ENCODE measurements at places on chromosomes 13 and 19.

- no peak for DNase-seq
Measured at GRCh38 chr13:49454388-49455006, 10.4 kb downstream of the SETDB2 start.

DNA sequence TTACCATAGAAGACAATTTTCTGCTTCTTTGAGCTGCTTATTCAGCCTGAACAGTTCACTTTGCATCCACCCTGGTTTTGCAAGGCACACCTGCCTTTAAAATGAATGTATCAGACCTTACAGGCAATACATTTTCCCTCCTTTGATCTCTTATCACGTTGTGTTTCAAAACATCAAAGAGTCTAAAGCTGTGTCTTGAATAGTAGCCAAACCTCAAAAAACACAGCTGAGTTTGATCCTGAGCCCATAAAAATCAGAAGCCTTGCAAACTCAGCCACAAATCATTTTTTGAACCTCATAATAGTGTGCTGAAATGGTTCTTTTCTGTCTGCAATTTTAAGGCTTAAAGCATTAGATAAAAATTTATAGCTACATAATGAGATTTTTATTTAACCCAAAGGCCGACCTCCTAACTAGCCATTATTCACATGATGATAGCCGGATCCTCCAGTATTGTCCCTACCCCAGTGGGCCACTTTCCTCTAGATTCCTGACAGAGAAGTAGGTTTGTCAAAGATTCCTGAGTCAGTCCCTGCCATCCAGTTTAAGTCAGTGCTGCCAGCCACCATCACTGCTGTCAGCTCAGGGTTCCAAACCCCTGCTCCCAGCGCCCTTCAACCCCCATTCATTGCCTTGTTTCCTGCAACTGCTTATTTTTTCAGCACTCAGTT, 71.8 kb downstream of the CAB39L start:
- no peak for DNase-seq

DNA sequence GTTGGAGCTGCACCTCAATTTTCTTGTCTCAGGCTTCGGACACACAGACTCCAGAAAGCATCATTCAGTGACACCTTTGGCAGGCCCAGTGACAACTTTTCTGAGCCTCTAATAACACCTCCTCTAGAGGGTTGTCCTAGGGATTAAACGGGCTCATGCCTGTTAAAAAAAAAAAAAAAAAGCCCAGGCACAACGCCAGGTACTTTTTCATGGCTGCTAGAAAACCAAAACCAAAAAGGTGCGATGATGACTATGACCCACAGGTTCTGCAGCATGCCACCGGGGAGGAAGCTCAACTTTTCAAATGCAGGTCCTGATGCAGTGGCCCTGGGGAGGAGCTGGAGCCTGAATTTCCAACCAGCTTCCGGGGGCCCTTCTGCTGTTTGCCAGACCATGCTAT, 184.2 kb downstream of the ABCC4 start:
- no peak for DNase-seq

DNA sequence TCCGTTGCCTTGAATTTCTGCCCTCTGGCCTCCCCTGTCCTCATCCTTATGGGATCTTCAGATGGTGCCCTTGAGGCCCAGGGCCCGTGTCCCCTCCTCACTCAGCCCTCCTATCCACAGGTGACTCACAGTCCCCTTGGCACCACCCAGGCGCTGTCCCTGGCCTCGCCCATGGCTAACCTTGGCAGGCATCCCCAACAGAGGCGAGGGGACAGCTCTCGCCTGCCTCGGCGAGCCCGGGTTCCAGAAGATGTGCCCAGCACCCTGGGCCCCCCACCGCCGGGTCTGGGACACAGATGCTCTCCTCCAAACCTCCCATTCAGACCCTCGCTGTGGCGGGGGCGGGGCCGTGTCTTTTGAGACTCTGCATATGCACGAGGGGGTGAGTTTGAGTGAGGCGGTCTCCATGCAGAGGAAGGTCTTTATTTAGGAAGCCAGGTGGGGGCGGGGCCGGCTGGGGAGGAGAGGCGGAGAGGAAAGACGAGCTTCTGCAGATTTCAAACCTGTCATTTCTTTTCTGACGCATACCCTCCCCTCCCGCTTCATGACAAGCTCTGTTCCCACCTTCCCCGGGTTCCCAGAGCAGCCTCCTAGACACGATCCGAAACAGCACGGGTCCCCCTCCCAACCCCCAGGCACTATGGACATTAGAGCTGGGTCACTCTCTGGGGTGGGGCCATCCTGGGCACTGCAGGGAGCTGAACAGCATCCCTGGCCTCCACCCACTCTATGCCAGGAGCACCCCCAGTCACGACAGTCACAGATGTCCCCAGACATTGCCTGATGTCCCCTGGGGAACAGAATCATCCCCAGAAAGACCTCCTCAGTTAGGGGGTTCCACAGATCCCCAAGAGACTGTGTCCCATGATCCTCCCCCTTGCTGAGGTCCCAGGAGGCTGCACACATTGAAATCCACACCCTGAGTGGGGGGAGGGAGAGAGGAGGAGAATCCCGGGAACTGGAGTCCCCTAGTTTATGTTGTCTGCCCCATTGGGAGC, 48.5 kb downstream of the GNG7 start:
- DNase-seq, result no peak

- DNase-seq, result no peak
Measured at GRCh38 chr13:26989957-26990713, 181.5 kb downstream of the USP12 start.

GRCh38 chr13:41060724-41061074, 610 bp upstream of the WBP4 start:
- DNase-seq, result no peak

DNA sequence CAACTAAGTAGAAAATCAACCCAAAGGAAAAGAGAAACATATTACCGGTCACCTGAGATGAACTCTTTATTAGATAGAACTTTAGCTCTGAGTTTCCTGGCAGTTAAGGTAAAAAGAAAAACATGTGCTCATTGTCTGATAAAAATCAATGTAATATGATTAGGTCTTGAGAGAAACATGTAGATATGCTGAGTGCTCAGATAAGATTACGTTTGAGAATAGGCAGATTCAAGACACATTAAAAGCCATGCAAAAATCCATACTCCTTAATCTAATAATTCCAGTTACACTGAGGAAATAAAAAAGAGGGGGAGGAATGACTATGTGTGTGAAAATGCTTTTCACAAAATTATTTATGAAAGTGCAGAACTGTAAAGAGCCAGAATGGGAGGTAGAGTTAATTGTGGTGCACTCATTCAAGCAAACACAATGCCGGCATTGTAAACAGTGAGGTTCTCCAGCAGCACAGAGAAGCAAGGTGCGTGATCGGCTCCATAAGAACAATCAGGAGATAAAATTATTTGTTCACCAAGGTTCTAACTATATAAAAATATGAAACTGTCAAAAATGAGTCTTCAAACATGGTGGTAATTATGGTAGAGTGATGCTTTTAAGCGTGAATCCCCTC, 88.8 kb downstream of the MBNL2 start:
- DNase-seq, result no peak

GRCh38 chr13:32530841-32531253, 7.7 kb downstream of the N4BP2L2 start:
- no peak for DNase-seq

GRCh38 chr19:41872775-41873647, 4.1 kb upstream of the CD79A start:
- no peak for DNase-seq

DNA sequence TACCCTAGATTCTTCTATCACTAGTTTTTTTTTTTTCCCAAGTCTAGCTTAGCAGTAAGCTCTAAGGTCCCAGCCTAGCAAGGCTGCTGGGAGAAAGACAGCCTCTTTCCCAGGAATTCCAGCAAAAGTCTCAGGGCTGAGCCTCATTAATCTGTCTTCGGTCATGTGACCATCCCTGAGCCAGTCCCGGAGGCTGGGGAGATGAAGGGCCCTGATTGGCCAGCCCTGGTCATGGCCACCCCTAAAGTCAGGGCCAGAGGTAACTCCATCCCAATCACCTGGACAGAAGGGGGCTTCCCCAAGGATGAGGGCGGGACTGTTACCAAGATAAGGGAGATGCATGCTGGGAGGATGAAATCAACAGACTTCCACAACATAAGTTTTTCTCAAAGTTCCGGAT, 43.3 kb downstream of the CCNE1 start:
- DNase-seq, result no peak

DNA sequence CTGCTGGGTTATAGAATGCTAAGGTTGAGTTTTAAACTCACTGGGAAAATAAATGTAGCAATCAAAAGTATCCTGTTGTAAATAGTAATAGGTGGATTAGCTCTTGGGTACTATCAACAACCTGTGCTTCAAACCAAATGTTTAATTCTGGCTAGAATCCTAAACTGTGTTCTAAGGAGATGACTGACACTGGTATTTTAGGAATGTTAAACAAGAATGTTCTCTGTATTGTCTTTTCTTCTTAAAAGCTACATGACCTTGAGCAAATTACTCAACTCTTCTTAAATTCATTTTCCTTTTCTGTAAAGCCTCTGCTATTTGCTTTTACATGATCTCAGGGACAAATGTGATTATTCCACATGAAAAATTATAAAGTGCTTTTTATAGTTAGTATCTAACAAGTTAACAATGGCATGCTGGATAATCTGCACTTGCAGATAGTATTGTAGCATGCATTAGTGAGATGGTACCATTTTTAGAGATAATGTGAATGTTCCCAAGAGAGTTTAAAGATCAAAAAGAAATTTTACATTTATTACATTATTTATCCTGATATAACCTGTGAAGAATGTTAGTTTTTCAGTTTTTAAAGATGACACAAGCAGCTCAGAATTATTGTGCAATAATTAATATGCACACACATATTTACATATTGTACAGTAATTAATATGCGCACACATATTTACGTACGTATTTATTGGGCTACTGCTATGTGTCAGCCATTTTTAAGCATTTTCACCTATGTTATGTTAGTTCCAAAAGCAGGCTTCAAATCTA, 13.6 kb upstream of the EPSTI1 start:
- no peak for DNase-seq

- no peak for DNase-seq
Measured at GRCh38 chr19:39211731-39212374, 7.8 kb upstream of the SYCN start.

- no peak for DNase-seq
Measured at GRCh38 chr13:106927421-106927820, 359.5 kb upstream of the ARGLU1 start.

GRCh38 chr19:56969759-56970178, 129.2 kb upstream of the PEG3 start:
- no peak for DNase-seq

DNA sequence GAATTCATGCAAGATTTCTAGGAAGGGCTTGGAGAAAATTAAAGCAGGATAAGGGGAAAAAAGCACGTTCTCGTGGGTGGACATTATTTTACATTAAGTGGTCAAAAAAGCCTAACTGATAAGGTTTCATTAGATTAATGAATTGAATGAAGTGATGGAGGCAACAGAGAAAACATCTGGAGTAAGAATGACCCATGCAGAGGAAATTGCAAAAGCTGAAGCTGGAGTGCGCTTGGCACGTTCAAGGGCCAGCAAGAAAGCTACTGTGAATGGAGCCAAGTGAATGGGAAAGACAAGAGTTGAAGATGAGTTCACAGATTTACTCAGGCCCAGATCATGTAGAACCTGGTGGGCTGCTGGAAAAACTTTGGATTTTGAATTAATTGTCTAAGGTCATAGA, 777.9 kb downstream of the DACH1 start:
- DNase-seq, result no peak

DNA sequence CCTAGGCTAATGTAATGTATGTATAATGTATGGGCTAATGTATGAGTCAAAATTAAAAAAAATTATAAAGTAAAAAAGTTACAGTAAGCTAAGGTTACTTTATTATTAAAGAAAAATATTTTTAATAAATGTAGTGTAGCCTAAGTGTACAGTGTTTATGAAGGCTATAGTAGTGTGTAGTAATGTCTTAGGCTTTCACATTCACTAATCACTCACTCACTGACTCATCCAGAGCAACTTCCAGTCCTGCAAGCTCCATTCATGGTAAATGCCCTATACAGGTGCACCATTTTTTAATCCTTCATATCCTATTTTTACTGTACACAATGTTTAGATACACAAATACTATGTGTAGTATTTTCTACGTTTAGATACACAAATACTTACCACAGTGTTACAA, 1.8 kb upstream of the TMEM272 start:
- DNase-seq, result no peak

DNA sequence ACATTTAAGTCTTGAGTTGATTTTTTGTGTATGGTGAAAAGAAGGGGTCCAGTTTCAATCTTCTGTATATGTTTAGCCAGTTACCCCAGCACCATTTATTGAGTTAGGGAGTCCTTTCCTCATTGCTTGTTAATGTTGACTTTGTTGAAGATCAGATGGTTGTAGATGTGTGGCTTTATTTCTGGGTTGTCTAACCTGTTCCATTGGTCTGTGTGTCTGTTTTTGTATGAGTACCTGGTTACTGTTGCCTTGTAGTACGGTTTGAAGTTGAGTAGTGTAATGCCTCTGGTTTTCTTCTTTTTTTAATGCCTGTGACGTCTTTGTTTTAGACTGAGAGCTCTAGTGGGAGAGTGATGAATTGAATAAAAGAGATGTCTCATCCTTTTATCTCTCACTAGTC, 83.2 kb downstream of the NBEA start:
- DNase-seq, result no peak

GRCh38 chr13:98525456-98526181, 51.3 kb downstream of the STK24 start:
- DNase-seq, result no peak

- DNase-seq, result no peak
Measured at GRCh38 chr19:3190921-3191805, 5.4 kb downstream of the NCLN start.

GRCh38 chr19:56350416-56351045, 35.9 kb upstream of the ZSCAN5A start:
- no peak for DNase-seq

- no peak for DNase-seq
Measured at GRCh38 chr13:30051531-30052060, 201.2 kb upstream of the UBL3 start.

DNA sequence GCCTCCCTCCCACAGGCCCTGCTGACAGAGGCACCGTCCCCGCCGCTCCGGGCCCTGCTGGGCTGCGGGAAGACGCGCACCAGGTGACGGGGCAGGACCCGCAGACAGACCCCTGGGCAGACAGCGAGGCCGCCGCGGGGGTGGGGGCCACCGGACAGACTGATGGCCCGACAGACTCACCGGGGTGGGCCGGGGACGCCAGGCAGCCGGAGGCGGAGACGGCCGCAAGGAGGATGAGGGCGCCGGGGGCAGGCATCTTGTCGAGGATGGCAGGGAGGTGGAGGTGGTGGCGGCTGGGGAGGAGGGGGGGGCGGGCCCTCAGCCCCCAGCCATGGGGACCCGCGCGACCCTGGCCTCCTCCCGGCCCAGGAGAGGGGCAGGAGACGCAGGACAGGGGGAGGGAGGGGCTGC, 309 bp downstream of the LMTK3 start:
- DNase-seq, result no peak

GRCh38 chr19:54074851-54075250, 6.3 kb downstream of the TARM1 start:
- DNase-seq, result no peak

Data from vagina (tissue), 2 donors.